ENCODE measurements at places on chromosomes 1 and 21.

DNA sequence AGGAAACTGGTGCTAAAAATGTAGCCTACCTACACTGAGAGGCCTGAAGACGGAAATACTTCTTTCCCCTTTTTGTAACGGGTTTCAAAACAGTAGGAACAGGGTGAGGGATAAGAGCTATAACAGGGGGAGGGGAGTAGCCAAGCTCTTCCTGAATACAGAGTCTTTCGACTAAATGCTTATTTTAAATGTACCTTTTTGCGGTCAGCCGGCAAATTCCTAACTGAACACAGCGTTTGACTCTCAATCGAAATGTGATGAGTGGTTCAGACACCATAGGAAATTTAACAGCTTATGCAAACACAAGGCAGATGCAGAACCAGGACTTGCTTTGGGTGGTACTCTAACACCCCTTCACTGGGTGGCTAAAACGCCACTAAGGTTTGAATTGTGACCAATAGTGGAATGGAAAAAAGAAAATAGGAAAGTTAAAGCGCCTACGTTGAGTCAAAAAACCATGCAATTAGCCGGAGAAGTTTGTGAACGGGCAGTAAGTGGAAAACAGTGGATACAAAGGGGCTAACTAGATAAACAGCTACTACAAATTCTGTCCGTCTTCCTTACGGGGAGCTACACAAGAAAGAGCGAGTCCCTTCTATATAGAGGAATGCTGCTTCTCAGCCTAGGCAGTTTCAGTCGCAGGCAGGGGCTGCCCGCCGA is 1.7 kb downstream of the EGLN1 start:
- DNase-seq = peak; percentile 20

DNA sequence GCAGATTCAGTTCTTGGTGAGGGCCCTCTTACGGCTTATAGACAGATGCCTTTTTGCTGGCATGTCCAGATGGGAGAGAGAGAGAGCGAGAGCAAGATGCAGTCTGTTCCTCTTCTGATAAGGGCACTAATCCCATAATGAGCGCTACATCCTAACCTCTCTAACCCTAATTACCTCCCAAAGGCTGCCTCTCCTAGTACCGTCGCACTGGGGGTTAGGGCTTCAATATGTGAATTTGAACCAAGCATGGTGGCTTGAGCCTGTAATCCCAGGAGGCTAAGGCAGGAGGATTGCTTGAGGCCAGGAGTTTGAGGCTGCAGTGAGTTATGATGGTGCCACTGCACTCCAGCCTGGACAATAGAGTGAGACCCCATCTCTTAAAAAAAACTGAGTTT is 10.5 kb upstream of the SDE2 start:
- DNase-seq = no peak

GRCh38 chr21:42363312-42363711 is 3.0 kb downstream of the TFF1 start:
- no peak for DNase-seq

GRCh38 chr21:41953831-41954653 is at the start of gene C2CD2:
Gene C2CD2 (minus strand): TSS chr21:41954018. CDS start chr21:41953648, 370 bp downstream.
- peak; percentile 94 for DNase-seq

GRCh38 chr1:7458946-7459345 is 312.1 kb upstream of the VAMP3 start:
- no peak for DNase-seq

DNA sequence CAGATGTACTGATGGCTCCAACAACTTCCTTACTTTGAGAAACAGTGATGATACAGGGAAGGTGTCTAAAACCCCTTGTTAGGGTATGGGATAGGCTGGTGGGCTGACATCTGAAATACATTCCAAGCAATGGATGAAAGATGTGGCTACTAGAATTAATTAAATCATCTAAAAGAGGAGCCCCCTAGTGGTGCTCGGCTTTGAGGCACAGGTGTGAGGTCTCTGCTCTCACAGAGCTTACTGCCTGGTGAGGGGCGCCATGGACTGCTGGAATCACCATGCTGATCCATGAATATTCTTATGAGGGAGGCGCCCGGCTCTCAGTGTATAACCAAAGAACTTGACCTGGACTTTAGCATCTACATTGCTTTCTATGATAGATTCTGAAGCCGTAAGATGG is 48.5 kb downstream of the GNG4 start:
- peak; percentile 65 for DNase-seq

DNA sequence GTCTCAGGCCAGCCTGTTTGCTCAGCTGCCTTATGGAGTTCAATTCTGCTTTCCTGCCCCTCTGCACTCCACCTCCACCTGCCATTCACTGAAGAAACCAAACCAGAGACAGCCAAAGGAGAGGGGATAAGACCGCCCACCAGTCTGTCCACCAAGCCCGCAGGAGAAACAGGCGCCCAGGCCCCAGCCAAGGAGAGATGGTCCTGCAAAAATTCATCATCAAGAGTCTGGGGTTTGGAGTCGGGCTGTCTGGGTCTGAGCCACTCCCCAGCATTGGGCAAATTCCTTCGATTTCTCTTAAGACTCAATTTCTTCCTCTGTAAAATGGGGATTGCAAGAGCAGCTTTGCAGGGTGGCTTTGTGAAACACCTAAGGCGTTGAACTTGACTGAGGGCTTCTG is 121.4 kb upstream of the RUNX3 start:
- no peak for DNase-seq

DNA sequence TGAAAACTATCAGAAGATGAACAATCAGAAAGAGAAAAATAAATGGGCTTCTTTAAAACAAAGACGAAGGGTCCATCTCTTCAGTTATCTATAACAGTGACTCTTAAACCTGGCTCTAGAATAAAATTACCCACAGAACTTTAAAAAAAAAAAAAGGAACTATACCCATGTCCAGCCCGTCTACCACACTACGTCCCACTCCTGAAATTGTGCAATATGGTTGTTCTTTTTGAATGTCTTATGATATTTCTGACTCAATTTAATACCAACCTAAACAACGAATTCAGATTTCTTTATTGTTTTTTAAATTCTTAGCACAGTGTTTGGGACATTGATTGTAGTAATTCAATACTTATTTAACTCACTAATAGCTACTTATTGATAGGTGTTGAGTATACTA is 246.3 kb downstream of the DPYD start:
- no peak for DNase-seq

- no peak for DNase-seq
Observed at GRCh38 chr1:228313536-228314277, 92.9 kb downstream of the TRIM11 start.

GRCh38 chr1:30225357-30225756 is 498.0 kb downstream of the MATN1 start:
- DNase-seq = no peak

GRCh38 chr1:43913051-43913501 is 20.5 kb upstream of the ARTN start:
- DNase-seq = no peak

GRCh38 chr21:45788198-45788597 is 144.7 kb downstream of the PCBP3 start:
- no peak for DNase-seq

GRCh38 chr1:244311784-244312532 is 139.8 kb downstream of the ADSS2 start:
- DNase-seq = no peak

DNA sequence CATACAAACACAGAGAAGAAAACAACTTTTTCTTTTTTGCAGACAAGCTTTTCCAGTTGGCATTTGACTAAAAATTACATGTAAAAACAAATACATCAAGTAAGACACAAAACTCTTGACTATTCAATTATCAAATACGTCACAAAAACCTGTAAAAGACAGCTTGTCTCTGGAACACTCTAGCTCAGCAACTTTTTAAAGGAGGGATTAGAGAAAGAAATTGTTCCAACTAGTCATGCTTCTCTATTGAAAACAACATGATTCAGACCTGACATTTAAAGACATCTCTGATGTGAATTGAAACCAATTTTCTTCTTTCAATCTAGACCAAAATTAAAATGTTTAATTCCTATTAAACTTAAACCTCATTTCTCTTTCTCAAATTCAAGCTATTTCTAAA is 30.3 kb downstream of the SMYD3 start:
- no peak for DNase-seq

DNA sequence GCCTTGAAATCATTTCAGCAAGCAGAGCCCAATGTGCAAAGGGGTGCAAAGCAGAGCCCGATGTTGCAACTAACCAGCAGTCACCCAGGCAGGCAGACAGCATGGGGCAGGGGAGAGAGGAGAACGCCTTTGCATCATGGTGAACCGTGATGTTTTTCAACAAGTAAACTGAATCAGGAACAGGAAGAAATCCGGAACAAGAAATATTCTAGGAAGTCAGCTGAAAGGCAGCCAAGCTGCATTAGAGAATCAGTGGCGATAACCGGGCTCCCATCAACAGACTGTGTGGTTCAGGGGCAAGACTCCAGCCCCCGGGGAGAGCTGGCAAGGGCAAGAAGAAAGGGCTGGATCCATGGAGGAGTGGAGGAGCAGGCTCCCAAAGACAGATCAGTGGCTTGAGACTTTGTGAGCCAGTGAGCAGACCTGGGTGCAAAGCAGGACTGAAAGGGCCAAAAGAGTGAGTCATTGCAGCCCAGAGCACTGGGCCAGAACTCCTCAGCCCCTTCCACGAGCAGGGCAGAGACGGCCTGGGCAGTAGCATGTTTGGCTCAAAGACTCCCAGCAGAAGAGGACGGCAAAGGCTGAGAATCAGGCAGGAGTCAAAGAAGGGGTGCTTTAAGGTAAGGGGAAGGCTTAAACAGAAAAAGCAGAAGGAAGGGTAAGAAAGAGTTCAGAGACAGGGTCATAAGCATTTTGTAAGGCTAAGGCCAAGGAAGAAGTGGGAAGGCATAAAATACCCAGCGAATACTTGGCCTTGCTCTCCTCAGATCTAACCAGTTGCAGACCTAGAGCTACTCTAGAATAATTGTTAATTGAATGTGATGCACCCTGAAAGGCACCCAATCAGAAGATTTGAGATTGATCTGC is 155.0 kb downstream of the SETD4 start:
- DNase-seq = no peak

DNA sequence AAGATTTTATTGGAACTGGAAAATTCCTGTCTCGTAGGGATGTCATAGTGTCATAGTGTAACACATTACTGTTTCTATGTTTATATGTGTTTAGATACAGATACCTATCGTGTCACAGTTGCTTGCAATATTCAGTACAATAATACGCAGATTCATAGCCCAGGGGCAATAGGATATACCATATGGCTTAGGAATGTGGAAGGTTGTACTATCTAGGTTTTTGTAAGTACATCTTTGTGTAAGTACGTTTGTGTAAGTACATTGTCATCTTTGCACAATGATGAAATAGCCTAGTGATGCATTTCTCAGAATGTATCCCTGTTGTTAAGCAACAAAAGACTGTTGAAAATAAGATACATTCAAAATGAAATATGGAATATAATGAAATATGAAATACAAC is 68.9 kb downstream of the CAMTA1 start:
- no peak for DNase-seq

- DNase-seq = no peak
Observed at GRCh38 chr1:164767752-164768402, 208.9 kb downstream of the PBX1 start.

DNA sequence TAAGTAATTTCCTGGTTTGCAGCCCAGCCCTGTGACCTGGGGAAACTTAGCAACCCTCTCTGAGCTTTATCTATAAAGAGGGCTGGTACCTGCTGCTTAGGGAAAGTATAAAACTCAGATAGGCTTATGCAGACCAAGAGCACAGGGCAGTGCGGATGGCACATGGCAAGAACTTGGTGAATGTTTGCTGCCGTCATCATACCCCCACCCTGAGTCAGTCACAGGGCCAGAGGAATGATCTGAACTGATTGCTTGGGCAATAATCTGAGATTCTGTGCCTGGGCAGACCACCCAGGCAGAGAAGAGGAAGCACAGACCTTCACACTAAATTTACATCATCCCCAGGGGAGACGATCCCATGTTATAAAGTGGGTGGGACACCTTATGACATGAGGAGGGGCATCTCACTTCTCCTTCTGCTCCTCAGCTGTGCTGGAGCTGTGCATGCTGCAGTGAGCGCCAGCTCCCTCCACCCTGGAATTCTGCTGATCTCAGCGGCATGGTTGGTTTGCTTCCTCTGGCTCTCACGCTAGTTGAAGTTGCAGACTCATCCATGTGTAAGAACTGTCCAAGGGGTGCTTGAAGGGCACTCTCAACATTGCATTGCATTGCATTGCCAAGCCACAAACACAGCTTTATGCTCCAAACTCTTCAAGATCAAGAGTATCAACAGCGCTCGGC is 197.1 kb downstream of the AJAP1 start:
- DNase-seq = no peak

DNA sequence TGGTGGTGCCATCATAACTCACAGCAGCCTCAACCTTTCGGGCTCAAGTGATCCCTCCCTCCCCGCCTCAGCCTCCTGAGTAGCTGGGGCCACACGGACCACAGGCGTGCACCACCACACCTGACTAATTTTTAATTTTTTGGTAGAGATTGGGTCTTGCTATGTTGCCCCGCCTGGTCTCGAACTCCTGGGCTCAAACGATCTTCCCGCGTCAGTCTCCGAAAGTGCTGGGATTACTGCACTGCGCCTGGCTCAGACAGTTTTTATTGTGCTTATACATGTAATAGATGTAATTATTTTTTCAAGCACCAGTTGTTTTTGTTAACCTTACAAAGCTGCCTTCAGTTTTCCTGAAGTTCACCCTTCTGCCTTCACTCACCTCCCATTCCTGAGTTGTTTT is 38.0 kb upstream of the HMGN1 start:
- DNase-seq = no peak

DNA sequence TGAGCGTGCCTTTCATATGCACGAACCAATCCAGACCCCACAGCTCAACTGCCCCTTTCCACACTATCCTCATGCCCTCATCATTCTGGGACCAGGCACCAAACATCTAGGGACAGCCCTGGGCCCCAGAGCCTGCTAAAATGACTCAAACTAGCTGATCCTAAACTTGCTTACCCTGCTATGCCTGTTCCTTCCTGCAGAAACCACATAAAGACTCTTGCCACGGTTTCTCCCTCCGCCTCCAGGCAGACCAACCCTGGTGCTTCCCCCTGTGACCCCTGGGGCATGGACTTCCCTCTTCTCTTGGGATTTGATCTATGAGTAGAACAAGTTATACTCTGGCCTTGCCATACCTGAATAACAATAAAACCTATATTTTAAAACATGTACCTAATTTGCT is 138.0 kb upstream of the CD34 start:
- no peak for DNase-seq

DNA sequence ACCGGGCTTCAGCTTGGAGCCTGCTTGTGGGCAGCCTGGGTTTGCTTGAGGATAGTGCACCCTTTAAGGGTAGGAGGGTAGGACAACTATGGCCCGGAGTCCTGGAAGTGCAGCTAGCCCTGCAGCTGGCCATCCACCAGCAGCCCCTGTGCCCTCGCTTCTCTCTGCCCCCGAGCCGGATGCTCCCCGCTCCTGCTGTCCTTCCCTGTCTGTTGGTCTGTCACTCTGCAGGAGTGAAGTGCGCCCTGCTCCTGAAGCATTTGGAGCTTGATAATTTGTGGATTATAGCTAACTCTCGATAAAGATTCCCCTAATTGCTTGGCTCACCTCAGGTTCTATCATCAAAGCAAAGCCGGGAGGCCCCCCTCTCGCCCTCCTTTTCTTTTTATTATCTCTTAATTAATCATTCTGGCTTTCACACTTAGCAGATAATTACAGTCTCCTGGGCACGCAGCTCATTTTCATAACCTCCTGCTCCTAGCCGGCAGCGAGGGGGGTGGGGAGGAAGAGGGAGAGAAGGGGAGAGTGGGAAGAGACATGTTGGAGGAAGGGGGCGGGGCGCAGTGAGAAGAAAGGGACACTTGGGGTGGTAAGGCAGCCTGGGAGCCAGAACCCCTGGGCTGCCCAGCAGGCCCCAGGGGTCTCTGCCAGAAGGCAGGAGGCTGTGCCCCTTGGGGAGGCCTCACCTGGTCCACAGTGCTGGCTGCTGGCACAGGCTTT is 14.4 kb downstream of the KIRREL1 start:
- no peak for DNase-seq

GRCh38 chr1:51622455-51622913 is 5.6 kb downstream of the OSBPL9 start:
- peak; percentile 44 for DNase-seq

- DNase-seq = no peak
Observed at GRCh38 chr21:45308194-45309068, 20.7 kb upstream of the POFUT2 start.
